ENCODE measurements at places on chromosomes 3 and 15.

DNA sequence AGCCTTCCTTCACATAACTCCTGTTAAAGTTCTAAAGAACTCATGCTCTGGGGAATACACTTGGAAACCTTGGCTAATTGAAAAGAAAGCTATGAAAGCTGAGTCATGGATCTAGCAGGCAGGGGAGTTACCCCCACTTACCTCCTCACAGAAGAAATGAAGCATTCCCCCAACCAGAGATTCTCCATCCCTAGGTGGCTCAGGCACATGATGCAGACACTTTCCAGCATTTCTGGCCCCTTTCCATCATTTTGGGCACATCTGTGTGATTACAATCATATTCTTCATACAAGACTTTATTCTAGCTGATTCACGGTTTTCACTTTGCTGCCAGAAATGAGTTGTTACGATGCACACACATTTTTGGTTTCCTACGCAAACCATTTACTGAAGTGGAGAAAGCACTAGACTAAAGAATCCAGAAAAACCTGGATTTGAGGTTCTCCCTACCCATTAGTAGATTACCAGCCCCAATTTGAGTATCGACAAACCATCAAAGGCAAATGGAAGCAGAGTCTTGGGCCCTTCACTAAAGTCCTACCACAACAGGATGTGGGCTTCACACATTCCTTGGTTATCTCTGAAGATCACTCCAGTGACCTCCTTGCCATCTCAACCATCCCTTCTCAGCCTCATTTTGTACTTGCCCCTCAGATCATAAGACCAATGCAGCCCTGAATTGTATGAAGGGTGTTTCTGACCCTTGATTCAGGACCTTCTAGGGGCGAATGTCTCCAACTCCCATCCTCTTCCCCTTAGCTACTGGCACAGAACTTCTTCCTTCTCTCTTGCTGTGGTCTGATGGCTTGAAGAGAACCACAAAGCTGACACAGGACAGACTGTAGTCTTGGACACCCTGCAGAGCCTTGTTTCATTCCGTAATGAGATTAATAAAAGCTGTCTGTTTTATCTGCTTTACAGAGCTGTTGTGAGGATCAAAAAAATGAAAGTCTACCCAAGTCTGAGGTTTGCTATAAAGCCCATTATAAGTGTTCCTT lies 42.5 kb upstream of the SNRK start:
- DNase-seq = no peak

- DNase-seq = no peak
These were observed 32.7 kb downstream of the EBLN2 start for GRCh38 chr3:73094129-73094528.

DNA sequence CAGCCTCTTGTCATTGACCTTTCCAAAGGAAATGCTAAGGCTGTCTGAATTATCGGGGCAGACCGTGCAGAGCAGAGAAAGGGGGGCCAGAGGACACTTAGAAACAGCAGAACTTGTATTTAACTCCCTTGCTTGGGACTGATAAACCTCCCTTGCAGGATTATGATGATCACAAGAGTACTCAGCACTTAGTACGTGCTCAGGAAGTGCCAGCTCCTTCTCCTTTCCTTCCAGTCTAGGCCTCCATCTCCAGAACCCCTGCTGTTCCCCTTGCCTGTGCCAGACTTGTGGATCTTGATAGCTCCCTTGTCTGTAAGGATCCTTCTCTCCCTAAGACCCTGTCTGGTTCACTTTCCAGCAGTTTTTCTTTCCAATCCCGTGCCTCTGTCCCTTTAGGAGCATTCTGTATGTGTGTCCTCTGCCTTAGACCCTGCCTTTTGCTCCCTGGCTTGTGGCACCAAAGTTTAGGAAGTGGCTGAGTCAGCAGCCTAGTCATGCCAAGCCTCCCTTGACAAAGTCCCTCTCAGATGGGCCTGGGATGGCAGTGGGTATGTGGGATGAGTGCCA lies 747 bp downstream of the SORD start:
- DNase-seq = no peak

DNA sequence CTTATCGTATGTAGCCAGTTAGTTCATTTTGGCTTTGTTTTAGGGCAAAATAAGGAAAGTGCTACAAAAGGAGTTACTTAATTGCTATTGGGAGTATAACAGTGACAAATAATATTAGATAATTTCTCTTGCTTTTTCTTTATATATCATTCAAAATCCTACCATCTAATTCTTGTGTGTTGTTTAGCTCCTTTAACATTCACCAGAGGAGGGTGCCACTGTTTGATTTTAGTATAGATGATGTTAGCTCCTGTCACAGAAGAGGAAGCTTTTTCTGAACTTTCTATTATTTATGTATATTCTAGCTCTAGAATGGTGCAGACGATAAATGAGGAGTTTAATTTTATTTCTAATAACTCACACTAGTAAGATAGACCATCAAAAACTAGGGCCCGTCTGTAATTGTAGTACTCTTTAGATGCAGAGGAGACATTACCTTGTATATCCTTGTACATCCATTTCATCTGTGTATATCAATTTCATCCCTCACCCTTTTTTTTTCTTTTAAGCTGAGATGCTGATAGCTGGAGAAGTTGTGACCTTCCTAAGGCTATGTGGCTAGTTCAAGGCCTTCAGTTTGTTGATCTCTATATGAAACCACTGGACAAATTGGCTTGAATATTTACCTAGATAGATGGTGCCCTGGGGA lies 3.0 kb downstream of the PPM1L start:
- no peak for DNase-seq

- no peak for DNase-seq
These were observed 107.8 kb upstream of the VEPH1 start for GRCh38 chr3:157610876-157611535.

DNA sequence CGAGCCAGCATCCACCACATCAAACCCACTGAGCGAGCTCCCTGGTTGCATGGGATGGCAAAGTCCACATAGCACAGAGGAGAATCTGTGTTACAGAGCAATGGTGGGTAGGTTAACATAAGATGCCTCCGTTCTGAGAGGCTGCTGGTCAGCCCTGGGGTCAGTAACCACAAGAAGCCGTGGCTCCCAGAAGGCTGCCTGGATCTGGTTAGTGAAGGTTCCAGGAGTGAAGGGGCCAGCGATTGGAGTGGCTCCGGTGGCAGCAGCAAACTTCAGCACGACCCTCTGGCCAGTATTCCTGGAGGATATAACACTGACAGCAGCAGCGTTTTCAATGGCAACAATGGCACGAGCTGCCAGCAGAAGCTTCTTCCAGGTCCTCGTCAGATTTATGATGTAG lies 18.4 kb upstream of the PIGZ start:
- no peak for DNase-seq

- no peak for DNase-seq
These were observed 193.3 kb upstream of the CGNL1 start for GRCh38 chr15:57183041-57183440.

- DNase-seq = peak; percentile 22
These were observed 136.9 kb downstream of the NUP210 start for GRCh38 chr3:13282986-13283876.

DNA sequence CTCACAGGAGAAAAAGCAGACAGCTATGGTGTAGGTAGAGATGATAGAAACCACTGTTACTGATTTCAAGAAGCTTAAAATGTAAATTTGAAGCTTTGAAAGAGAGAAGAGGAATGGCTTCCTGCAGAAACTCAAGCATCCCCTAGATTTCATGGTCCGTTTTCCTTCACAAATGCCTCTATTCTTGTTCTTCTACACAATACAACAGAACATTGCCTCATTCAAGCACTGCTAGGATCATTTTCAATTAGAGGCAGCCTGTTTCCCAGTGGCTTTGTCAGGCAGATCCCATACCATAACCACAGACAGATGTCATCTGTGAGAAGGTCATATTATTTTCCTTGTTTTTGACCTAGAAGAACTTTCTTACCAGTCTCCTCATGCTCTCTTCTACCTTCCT lies 77.9 kb upstream of the SPRED1 start:
- DNase-seq = no peak

DNA sequence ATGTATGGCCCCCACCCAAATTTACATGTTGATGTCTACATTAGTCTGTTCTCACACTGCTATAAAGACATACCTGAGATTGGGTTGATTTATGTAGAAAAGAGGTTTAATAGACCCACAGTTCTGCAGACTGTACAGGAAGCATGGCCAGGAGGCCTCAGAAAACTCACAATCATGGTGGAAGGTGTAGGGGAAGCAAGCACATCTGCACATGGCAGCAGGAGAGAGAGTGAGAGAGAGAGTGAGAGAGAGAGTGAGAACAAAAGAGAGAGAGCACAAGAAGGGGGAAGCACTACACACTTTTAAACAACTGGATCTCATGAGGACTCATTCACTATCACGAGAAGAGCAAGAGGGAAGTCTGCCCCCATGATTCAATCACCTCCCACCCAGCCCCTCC lies 130.5 kb downstream of the XXYLT1 start:
- no peak for DNase-seq
